ENCODE measurements at places on chromosomes 7 and 10. TPM values are rescaled to one million over a fixed set of nuclear protein-coding genes. Genes with fewer than 3 reads are reported as not detected.

Gene EXOC4
- total RNA-seq = 129 TPM

Gene OR2A12
- not detected for total RNA-seq

Gene MCM10
- 4.2 TPM for total RNA-seq

Gene SKAP2
- 4.2 TPM for total RNA-seq

Gene C10orf53
- not detected for total RNA-seq

Gene CLDN4
- not detected for total RNA-seq

Gene ZMIZ1
- total RNA-seq = 11.5 TPM

Gene ACHE
- 36.0 TPM for total RNA-seq

Gene CACNB2
- total RNA-seq = 4.2 TPM

Gene GDF2
- total RNA-seq = not detected

Gene KAZALD1
- total RNA-seq = 23.5 TPM

Gene CTTNBP2
- 1.6 TPM for total RNA-seq

Gene AGBL3
- total RNA-seq = 4.2 TPM

Gene LAMB1
- total RNA-seq = 195 TPM

Gene SAMD9
- 3.1 TPM for total RNA-seq

Gene SLIT1
- under 0.01 TPM for total RNA-seq

Gene ERVW-1
- total RNA-seq = not detected

Gene PAPSS2
- 8.9 TPM for total RNA-seq

Gene C10orf105
- total RNA-seq = not detected
